Esophagus squamous epithelium (tissue), 5 donors: ENCODE measurements at places on chromosomes 1 and 21.

- DNase-seq = no peak
Observed at GRCh38 chr1:22128392-22128791, 14.5 kb downstream of the WNT4 start.

- DNase-seq = no peak
Observed at GRCh38 chr1:63143482-63143881, 178.9 kb upstream of the FOXD3 start.

DNA sequence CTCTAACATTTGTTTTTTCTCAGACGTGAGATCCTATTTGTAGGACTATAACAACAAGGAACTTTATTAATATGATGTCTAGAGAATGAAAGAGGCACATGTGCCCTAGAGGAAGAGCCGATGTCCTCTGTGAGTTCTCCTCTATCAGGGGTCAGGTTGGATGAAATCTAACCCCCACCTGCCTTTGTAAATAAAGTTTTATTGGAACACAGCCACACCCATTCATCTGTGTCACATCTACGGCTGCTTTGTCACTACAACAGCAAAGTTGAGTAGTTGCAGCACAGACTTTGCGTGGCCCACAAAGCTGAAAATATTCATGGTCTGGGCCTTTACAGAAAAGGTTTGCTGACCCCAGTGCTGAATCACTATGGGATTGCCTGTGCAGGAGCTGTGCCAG, 571 bp upstream of the CAPN9 start:
- no peak for DNase-seq

GRCh38 chr1:201648066-201648906, 109.4 kb downstream of the NAV1 start:
- DNase-seq = no peak

DNA sequence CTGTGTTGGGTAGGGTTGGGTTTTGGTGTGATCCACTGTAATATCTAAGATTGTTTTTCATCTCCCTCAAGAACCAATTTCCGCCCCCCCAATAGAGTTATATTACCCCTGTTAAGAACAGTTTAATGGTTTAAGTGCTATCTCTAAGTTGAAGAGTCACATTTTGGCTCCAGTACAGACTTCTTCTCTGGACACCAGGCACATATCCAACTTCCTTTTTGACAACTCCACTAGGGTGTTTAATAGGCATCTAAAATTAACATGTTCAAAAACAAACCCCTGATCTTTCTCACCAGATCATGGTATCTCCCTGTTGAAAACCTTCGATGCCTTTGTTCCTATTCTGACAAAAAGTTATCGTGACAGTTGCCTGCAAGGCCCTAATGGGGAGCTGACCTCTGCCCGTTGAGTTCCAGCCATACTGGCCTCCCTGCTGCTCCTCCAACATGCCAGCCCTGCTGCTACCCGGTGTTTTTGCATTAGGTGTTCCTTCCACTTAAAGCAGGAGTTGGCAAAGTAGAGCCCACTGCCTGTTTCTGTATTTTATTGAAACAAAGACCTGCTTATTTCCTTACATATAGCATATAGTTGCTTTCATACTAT, 18.6 kb downstream of the USP24 start:
- DNase-seq = no peak

DNA sequence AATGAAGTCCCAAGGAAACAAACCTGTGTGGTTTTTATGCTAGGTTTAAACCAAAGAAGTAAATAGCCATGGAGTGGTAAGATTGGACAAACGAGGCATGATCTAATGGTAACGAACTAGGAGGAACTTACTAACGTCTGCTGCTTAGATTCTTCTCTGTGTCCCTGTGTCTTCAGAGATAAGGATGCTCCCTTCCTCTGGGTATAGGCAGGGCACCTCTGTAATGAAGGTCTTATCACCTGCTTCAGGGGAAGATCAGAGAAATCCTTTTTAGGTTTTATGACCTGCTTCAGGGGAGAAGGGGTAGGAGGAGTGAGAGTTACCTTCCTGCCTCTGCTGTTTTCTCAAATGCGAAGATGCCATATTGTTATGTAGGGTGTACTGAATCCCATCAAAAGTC, 214.9 kb upstream of the L1TD1 start:
- DNase-seq = no peak

- DNase-seq = no peak
Observed at GRCh38 chr21:33078907-33079582, 9.1 kb downstream of the OLIG1 start.

DNA sequence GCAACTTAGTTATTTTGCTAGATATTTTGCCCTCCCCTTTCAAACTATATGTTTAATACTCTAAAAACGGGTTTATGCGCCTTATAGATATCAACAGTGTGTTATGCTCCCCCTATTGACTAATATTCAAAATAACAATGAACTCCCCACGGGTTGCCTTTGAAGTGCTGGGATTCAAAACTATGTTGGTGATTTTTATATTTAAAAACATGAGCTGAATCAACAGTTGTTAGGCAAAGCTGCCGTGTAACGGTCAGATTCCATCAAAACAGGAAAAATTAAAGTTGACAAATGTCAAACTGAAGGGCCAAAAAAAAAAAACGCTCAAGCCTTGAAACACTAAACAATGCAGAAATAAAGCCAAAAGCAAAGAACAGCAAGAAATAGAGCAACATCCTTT, 2.5 kb downstream of the TGFBR3 start:
- DNase-seq = no peak

DNA sequence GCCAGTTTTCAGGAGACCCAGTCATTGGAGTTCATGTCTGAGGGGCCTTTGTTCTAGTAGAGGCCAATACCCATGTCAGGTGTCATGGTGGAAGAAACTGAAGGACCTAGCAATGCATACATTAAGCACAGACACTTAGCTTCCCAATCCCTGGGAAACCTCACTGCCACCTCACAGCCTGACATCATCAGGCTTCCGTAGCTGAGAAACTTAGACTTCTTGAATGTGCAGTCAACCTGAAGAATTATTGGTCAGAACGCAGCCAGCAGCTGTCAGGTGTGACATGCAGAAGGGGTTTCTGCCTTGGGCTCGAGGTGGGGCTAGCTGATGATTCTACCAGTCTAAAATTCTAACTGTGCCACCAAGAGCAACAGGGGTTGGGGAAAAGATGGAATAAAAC, 1.9 kb upstream of the ITPKB start:
- no peak for DNase-seq

DNA sequence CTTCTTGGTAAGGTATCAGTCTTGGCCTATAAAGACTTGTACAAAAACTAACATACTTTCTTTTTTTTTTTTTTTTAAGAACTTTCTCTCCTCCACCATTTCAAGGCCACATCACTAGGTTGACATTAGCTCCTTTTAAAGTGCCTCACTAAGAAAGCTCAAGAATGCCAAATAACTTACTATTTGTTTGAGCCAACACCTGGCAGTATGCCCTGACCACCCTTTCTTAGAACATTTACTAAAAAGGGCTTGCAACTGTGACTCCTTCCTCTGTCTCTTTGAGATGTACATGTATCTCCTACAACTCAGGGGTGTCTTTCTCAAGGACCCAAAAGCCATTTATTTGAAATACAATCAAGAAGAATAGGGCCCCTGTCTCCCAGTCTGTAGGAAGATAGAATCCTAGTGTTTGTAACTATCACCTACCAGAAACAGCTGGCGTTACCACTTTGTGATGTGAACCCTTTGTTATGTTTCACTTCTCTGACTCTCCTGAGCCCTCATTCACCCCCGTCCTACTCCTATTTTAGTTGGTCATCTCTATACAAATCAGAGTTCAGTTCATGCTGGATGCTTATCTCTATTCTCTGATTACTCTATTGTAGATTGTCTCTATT, 12.2 kb upstream of the SAMD13 start:
- DNase-seq = no peak

GRCh38 chr1:61395146-61395800, 312.9 kb downstream of the NFIA start:
- no peak for DNase-seq

DNA sequence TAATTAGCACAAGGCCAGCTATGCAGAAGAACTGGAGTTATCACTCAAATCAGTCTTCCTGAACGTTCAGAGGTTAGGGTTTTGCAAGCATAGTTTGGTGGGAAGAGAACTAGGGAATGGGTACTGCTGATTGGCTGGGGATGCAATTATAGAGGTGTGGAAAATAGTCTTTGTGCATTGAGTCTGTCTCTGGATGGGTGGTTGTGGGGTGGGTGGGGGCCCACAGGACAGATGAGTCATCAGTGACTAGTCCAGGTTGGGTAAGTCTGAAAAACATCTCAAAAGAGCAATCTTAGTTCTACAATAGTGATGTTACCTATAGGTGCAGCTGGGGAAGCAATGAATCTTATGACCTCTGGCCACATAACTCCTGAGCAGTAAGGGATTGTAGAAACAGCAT, 89.7 kb upstream of the HMCN1 start:
- no peak for DNase-seq

DNA sequence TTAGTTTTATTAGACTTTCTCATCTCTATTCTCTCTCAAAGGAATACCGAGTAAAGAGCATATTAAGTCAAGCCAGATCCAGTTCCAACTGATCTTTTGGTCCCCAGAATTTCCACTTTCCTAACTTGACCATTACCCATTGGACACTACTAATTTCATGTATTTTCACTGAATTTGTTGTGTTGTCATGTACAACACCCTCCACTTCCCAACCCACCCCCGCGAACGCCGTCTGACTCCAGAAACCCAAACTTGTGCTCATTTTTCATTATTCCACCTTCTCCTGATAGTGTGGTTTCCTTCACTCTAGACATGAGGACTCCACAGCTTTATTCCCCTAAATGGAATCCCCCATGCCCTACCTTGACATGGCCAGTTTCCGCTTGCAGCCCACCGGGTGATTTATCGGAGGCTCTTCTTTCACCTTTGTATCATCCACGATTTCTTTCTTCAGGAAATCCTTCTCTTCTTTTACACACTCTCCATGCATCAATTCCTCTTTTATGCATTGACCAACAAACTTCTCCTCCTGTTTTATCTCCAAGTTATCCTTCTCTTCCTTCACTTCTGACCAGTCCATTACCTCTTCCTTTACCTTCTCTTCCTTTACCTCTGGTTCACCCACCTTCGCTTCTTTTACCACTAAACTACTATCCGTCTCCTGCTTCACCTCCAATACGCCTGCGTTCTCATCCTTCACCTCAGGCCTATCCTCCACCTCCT, 805 bp downstream of the ZNHIT6 start:
- no peak for DNase-seq

DNA sequence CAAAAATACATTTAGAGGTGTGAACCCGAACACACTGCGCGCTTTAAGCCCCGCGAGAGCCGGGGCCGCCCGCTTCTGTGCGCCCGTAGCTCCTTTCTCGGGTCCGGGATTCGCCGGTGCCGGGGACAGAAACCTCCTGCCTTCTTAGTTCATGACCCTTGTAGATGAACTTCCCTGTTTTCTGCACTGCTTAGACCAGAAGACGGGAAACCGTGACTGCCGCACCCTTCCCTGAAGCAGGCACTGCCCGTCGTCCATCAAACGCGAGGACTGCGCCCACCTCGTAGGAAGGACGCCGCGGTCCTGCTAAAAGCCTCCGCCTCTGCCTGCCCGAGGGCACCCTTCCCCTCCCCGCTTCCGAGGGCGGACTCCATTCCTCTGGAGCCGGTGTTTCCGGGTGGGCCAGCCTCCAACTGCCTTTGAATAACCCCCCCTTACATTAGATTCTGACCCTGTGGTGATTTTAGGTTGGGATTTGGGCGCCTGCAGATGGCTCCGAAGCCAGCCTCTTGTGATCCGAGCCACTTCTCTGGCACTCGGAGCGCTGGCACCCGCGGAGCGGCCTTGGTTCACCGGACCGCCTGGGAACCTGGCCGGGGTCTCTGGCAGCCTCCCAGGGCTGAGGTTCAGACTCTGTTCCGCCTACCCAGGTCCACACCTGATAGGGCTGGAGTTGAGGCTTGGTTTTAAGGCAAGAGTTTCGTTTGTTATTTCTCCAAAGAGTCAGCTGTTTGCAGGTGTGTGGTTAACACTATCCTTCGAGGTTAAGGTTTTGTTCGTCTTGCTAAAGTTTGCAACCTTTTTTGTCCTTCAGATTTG, 1.2 kb upstream of the PTTG1IP start:
- DNase-seq = no peak

- no peak for DNase-seq
Observed at GRCh38 chr1:46181343-46182260, 5.3 kb upstream of the P3R3URF start.

GRCh38 chr1:44775930-44776729, 790 bp downstream of the RPS8 start:
- no peak for DNase-seq

DNA sequence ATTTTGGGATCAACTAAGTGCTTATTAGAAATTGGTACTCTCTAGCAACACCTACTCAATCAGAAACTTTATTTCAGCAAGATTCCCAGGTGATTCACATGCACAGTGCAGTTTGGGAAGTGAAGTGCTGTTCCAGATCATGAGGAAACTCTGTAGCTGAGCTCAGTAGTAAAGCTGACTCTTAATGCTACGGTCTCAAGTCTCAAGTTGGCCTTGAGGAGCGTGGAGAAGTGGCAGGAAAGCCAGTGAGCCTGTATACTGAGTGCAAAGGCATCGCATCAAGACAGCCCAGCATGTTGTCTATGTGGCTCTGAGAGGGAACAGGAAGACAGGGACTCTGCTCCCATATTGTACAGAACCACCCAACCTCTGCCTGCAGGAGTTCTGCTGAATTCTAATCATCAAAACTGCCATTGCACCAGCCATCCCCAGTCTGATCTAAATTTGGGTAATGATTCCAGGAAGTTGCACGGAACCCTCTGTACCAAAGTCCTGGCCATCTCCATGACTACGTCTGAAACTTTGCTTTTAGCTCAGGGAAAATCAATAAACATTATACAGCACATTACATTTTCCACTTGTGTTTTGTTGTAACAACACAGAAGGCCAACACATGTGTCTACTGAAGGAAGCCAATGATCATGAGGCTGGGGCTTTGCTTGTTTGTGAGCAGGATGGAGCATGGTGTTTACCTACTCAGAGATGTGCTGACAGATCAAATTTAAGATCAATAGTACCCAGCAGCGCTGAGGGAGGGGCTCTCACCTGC, 105.1 kb upstream of the TLR5 start:
- DNase-seq = no peak

GRCh38 chr1:29210278-29211085, 20.3 kb downstream of the MECR start:
- DNase-seq = no peak

DNA sequence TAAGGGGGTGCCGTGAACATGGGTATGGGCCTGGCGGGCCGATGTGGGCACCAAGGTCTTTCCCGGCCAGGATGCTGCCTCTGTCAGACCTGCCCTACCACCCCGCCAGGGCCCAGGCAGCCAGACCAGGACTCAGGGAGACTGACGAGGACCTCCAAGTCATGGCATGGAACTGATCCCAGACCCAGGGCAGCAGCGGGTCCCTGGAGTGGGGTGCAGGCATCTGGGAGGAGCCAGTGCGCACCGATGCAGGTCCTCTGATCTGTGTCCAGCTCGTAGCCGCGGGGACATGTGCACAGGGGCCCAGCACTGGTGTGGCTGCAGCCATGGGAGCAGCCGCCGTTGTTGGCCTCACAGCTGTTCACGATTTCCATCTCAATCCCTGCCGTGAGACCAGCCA, 56.8 kb downstream of the ARHGEF16 start:
- no peak for DNase-seq

- DNase-seq = no peak
Observed at GRCh38 chr1:4269330-4269729, 369.3 kb upstream of the C1orf174 start.

GRCh38 chr1:31422505-31423319, 9.7 kb downstream of the SERINC2 start:
- no peak for DNase-seq
